ENCODE measurements at places on chromosomes 7 and 10.

DNA sequence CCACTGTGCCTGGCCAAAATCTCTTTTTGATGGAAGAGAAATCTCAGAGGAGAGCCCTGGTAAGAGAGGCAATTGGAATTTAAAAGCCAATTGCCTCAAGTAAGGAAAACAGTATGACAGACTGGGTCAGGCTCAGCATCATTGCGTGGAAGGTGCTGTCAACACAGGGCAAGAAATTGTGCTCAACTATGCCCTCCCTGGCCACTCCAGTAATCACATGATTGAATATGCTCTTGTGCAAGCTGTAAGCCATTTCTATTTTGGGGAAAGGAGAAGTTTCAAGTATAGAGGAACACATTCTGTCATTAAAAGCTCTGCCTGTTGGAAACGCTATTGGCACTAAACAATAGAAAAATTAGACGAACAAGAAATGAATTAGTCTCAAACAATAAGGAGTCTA is 1127.7 kb downstream of the REEP3 start:
- no peaks in the 10 kb centered on the region for H3K27me3 ChIP-seq
- H3K27ac ChIP-seq = no peak overlapping the region
- no peaks in the 10 kb centered on the region for H3K4me1 ChIP-seq

DNA sequence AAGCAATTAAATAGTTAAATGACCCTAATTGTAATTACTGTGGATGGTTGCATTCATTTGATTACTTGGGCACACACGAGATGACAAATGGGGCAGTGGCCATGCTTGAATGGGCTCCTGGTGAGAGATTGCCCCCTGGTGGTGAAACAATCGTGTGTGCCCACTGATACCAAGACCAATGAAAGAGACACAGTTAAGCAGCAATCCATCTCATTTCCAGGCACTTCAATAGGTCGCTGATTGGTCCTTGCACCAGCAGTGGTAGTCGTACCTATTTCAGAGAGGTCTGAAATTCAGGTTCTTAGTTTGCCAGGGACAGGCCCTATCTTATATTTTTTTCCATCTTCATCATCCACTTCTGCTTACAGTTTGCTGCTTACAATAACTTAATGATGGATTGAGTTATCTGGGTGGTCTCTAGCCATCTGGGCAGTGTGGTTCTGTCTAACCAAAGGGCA is 8.3 kb downstream of the PCBD1 start:
- no peaks in the 10 kb centered on the region for H3K4me1 ChIP-seq
- peaks cover 5% of the 10 kb centered on the region for H3K36me3 ChIP-seq
- no peaks in the 10 kb centered on the region for H3K27me3 ChIP-seq
- H3K27ac ChIP-seq = no peak overlapping the region
- no peak for DNase-seq

DNA sequence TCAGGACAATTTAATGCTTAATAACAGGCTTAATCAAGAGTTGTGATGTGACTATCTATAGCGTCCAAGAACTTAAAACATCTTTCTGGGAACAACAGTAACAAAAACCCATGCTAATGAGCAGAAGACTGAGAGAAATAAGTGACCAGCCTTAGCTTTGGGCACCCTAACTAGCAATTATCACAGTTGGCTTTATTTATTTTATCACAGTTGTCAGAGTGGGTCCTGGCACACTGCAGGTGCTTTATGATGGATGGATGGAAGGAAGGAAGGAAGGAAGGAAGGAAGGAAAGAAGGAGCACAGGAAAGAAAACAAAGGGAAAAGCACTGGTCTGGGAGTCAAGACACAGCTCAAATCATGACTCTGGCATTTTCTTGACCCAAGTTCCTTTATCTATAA is 181.1 kb downstream of the SKAP2 start:
- no peaks in the 10 kb centered on the region for H3K27me3 ChIP-seq
- H3K36me3 ChIP-seq = no peaks in the 10 kb centered on the region
- no peak overlapping the region for H3K27ac ChIP-seq
- DNase-seq = no peak
- no peaks in the 10 kb centered on the region for H3K4me1 ChIP-seq

DNA sequence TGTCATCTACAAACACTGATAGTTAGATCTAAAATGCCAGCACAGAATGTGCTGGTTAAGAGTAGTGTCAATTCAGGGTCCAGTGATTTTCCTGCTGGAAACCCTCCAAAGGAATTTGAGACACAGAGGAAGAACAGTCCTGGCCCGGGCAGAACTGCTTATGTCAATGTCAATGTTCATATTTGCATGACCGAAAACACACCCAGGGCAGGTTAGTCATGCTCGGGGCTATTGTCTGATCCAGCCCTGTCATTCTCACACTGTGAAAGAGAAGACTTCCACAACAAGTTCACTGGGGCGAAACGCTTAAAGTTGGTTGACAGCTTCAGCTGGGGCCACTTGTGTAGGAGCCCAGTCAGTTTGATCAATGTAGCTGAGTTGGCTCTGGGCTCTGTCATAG is 139.3 kb downstream of the C1GALT1 start:
- no peaks in the 10 kb centered on the region for H3K27me3 ChIP-seq
- H3K27ac ChIP-seq = no peak overlapping the region
- no peak for DNase-seq
- H3K4me1 ChIP-seq = no peaks in the 10 kb centered on the region

DNA sequence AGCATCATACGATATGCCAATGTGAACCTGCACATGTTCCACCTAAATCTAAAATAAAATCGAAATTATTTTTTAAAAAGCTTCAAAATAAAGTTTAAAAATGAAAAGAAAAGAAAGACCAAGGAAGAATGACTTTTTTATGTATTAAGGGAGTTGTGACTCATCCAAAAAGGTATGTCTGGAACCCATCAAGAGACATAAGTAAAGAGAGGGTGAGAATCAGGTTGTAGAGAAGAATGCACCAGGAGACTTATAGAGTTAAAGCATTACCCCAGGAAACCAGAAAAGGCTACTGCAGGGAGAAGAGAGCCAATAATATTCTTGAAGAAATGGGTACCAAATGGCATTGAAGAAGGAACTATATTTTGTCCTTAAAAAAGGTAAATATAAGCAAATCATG is 69.8 kb downstream of the CTTNBP2 start:
- no peak overlapping the region for H3K27ac ChIP-seq
- no peaks in the 10 kb centered on the region for H3K36me3 ChIP-seq
- H3K4me1 ChIP-seq = no peaks in the 10 kb centered on the region
- no peak for DNase-seq
- no peaks in the 10 kb centered on the region for H3K27me3 ChIP-seq

DNA sequence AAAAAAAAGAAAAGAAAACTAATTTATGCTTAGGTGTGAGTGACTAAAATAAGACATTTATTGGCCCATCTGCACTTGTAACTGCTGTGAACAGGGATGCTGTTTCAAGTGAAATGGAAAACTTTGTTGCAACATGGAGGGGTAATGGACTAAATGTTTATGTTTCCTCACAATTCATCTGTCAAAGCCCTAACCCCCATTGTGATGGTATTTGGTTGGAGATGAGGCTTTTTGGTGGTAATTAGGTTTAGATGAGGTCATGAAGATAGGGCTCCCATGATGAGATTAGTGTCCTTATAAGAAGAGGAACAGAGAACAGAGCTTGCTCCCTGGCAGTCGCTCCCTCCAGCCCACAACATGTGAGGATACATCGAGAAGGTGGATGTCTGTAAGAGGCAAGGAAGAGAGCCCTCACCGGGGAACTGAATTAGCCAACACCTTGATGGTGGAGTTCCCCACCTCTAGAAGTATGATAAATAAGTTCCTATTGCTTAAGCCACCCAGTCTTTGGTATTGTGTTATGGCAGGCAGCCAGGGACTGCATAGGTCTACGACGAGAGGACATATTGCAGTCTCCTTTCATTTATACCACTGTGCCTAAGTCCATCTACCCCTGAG is 28.6 kb upstream of the VCL start:
- peaks cover 3% of the 10 kb centered on the region for H3K4me1 ChIP-seq
- no peaks in the 10 kb centered on the region for H3K27me3 ChIP-seq
- no peak overlapping the region for H3K27ac ChIP-seq
- H3K4me3 ChIP-seq = no peak overlapping the region
- no peak for DNase-seq
- H3K36me3 ChIP-seq = no peaks in the 10 kb centered on the region

- H3K36me3 ChIP-seq = no peaks in the 10 kb centered on the region
- DNase-seq = no peak
- H3K4me1 ChIP-seq = no peaks in the 10 kb centered on the region
- no peak overlapping the region for H3K27ac ChIP-seq
These were observed 156.2 kb upstream of the PTER start for GRCh38 chr10:16280595-16280994.

GRCh38 chr10:121935702-121936101 is 7.9 kb upstream of the ATE1 start:
- no peak overlapping the region for H3K4me3 ChIP-seq
- no peaks in the 10 kb centered on the region for H3K4me1 ChIP-seq
- H3K27ac ChIP-seq = no peak overlapping the region

DNA sequence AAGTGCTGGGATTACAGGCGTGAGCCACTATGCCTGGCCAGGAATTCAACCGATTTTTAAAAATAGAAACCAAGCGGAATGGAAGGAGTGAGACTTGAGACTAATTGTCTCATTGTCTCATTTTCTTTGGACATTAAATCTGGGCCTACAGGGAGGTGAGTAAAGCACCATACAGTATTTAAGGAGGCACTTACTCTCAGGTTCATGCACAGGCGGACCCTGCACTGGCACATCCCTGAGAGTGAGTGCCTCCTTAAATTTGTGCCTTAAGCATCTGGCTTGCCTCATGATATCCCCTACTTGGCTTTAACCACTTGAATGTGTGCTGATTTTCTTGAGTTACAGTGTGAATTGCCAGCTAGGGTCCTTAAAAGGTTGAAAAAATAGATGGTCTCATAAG is 10.6 kb downstream of the UBE3C start:
- H3K4me3 ChIP-seq = no peak overlapping the region
- H3K36me3 ChIP-seq = no peaks in the 10 kb centered on the region
- H3K4me1 ChIP-seq = peaks cover 2% of the 10 kb centered on the region
- no peaks in the 10 kb centered on the region for H3K27me3 ChIP-seq

GRCh38 chr7:139825666-139826290 is 3.3 kb upstream of the TBXAS1 start:
- DNase-seq = no peak
- no peaks in the 10 kb centered on the region for H3K27me3 ChIP-seq
- no peak overlapping the region for H3K4me3 ChIP-seq
- no peaks in the 10 kb centered on the region for H3K36me3 ChIP-seq
- no peak overlapping the region for H3K27ac ChIP-seq
- no peaks in the 10 kb centered on the region for H3K4me1 ChIP-seq

GRCh38 chr7:119127706-119128105 is 903.2 kb downstream of the ANKRD7 start:
- no peak overlapping the region for H3K27ac ChIP-seq
- no peak for DNase-seq
- no peaks in the 10 kb centered on the region for H3K27me3 ChIP-seq
- H3K36me3 ChIP-seq = no peaks in the 10 kb centered on the region
- H3K4me3 ChIP-seq = no peak overlapping the region
- no peaks in the 10 kb centered on the region for H3K4me1 ChIP-seq

DNA sequence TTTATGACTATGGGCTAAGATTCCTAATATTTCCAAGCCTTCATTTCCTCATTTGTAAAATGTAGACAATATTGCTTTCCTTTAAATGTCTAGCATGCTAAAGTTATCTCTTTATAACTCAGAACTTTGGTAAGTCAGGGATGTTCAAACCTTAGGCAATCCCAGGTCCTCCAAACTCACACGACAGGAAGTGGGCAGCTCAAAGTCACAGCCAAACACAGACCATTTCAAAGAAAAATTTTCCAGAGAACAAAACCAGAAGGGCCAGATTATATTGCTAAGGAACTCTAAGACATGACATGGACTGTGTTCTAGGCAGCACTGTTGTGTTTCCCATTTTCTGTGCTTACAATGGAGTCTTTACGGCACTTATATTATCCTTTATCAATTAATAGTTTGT is 87.8 kb upstream of the DYNC1I1 start:
- no peak overlapping the region for H3K27ac ChIP-seq
- no peaks in the 10 kb centered on the region for H3K4me1 ChIP-seq
- H3K27me3 ChIP-seq = no peaks in the 10 kb centered on the region

DNA sequence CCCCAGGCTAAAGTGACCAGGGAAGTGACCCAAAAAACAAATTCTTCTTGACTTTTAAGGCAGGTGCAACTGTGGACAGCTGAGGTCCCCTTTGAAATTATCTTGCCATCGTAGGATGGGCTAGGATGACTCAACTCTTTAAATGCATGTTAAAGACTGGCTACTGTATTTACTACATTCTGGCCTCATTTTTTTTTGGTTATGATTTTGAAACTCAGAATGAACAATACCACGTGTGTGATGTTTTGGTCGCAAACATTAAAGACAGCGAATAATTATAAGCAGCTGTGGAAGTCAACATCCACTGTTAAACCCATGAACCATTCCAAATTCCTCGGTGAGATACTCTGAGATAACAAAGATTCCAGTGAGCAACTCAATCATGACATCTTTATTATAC is 1.2 kb upstream of the SLC13A4 start:
- no peaks in the 10 kb centered on the region for H3K4me1 ChIP-seq
- no peak overlapping the region for H3K27ac ChIP-seq
- no peak overlapping the region for H3K4me3 ChIP-seq

GRCh38 chr7:6276911-6277408 is 4.5 kb upstream of the CYTH3 start:
- no peak overlapping the region for H3K4me3 ChIP-seq
- no peak for DNase-seq
- no peaks in the 10 kb centered on the region for H3K36me3 ChIP-seq
- no peaks in the 10 kb centered on the region for H3K27me3 ChIP-seq

GRCh38 chr7:91164506-91164905 is 99.7 kb upstream of the FZD1 start:
- no peak overlapping the region for H3K4me3 ChIP-seq
- H3K36me3 ChIP-seq = no peaks in the 10 kb centered on the region
- DNase-seq = no peak
- H3K27me3 ChIP-seq = no peaks in the 10 kb centered on the region

DNA sequence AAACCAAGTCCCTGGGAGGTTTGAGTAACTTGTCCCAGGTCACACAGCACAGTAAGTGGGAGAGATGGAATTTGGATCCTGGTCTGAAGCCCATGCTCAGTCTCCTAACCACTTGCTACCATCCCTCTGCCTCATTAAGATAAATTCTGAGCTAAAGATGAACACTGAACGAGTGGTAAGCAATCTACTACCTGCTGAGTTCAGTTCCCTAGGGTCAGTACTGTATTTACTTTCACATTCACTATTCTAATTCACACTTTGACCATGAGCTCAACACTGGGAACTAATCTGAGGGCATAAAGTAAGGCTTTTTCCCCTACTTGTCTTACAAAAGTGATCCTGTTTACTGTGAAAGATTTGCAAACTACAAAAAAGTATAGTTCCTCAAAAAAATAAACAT is 2.4 kb downstream of the UROS start:
- H3K4me1 ChIP-seq = no peaks in the 10 kb centered on the region
- H3K4me3 ChIP-seq = no peak overlapping the region
- no peaks in the 10 kb centered on the region for H3K27me3 ChIP-seq
- H3K36me3 ChIP-seq = no peaks in the 10 kb centered on the region

- no peaks in the 10 kb centered on the region for H3K27me3 ChIP-seq
- H3K36me3 ChIP-seq = no peaks in the 10 kb centered on the region
- no peak for DNase-seq
These were observed 620.9 kb downstream of the TNS3 start for GRCh38 chr7:46960970-46961369.

DNA sequence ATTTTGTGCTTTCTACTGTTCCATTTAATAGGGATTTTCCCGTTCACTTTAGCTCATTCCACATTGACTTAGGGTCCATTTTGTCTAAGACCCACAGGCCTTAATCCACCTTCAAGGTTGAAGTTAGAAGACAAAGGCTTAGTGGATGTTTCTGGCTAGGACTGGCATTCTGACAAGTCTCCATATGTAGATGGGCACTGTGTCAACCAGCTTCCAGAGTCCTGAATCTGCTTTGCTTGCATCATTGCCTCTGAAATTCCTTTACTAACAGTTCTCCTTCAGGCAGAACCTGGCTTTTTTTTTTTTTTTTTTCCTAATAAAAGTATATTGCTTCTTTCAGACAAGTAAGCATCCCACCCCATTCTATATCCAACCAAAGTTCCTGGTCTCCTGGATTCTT is 69.6 kb upstream of the PDCD4 start:
- H3K27me3 ChIP-seq = no peaks in the 10 kb centered on the region
- no peaks in the 10 kb centered on the region for H3K36me3 ChIP-seq
- no peak overlapping the region for H3K4me3 ChIP-seq
